Fibroblast of skin of left quadriceps (primary cell): ENCODE measurements at places on chromosomes 5 and 9.

DNA sequence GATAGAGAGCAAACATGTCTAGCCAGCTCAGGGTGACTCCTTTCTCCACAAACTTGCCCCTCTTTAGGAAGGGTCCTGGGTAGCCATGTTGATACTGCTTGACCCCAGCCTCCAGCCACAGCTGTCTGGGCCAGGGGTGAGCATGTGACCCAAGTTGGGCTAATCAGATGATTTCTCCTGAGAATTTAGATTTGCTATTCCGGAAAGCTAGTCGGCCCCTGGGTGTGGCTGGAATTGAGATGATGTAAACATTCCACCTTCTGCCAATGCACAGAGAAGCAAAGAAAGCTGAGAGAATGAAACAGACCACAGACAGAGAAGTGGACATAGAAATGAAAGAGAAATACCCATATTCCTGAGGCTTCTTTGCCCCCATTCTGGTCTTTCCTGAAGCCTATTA is 17.8 kb upstream of the B4GALT1 start:
- no peak for DNase-seq

DNA sequence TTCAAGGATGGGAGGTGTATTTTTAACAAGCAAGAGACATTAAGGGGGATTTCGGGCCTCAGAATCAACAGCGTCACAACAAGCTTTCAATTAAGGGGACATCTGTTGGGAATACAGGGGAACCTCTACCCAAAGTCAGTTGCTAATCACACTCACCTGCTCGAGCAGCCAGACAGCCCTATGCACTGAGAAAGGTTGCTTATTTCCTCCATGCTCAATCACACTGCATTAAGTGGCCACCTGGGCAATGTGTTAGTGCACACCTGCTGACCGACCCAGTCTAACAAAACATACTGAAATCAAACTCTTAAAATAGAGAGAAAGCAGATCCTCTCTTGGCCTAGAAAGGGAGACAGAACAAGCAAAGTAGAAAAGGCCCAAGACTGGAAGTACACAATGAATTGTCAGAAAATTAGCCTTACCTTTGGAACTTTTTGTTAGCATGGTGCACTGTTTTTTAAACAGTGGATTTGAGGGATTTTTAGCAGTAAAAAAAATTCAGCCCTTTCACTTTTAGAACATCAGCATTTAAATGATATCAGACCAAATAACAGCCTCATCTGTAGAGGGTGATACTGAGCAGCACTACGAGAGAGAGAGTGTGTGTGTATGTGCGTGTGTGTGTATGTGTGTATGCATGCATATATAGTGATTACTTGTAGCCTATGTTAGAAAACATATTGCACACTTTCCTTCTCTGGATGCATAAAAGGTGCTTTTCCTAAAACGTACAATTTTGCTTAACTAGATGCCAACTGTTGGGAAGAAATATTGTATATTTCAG is 1118.6 kb upstream of the DMAC1 start:
- DNase-seq, result no peak

- no peak for DNase-seq
Measured at GRCh38 chr5:116076496-116076895, 8.3 kb upstream of the COMMD10 start.

GRCh38 chr9:129362287-129363000 is 184.4 kb upstream of the IER5L start:
- no peak for DNase-seq

DNA sequence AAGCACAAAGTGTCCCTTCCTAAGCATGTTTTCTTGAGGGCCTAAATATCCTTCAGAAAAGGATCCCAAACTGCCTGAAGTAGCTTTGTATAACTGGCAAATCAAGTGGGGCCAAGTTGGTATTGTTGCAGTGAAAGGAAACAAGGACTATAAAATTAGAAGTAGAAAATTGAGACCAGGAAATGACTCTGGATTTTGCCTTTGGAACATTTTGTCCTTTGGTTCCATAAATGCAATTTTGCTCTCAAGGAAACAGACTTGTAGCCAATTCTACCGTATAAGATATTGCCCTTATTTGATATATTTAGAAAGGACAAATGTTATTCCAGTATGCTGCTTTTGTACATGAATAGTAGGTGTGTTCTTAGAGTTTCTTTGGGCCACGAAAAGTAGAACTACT is 34.4 kb downstream of the RABGAP1 start:
- no peak for DNase-seq

DNA sequence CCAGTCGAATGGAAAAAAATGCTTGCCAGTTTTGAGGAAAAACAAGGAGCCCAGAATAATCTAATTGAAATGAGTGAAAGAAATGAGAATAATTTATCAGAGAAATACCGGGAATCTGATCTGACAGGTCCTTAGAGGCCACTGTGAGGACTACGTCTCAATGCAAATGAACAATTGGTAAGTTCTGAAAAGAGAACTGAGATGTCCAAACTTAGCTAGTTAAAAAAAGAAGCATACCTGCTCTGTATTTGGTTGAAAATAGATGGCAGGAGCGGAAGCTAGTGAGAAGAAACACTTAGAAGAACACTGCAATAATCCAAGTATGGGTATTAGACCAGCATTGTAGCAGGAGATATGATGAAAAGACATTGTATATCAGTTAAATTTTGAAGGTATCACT is 161.2 kb downstream of the CDH9 start:
- no peak for DNase-seq

DNA sequence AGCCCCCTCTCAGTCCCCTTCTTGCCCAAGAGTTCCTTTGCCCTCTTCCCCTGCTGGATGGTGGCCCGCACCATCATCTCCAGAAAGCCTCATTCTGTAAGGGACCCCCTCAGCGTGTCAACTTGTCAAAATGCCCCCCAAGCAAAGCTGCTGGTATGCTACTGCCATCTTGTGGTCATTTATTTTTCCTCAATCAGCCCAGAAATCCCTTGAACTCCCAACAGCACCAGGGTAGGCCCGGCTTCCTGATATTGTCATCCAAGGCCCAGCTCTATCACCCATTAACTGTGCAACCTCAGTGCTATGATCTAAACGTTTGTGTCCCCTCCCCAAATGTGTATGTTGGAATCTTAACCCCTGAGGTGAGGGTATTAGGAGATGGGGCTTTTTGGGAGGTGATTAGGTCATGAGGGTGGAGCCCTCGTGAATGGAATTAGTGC is 53.2 kb upstream of the FBXW11 start:
- no peak for DNase-seq

- DNase-seq, result no peak
Measured at GRCh38 chr5:14946815-14947620, 75.4 kb upstream of the ANKH start.

GRCh38 chr5:96645091-96645490 is 17.1 kb upstream of the CAST start:
- DNase-seq, result no peak

DNA sequence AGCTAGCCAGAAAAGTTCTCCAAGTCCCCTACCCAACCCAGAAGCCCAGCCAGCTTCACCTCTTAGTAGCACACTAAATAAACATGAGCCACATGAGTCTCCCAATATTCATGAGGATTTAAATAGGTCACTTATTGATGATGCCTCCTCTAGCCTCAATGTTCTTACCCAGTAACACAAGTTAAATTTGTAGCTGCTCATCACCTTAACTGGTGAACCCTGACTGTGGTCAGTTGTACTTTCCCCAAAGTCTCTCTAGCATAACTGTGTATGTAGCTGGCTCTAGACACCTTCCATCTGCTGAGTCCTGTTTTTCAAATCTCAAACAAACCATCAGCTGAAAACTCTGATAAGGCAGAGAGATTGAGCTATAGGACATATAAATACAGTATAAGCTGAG is 100.3 kb upstream of the ELAVL2 start:
- no peak for DNase-seq

DNA sequence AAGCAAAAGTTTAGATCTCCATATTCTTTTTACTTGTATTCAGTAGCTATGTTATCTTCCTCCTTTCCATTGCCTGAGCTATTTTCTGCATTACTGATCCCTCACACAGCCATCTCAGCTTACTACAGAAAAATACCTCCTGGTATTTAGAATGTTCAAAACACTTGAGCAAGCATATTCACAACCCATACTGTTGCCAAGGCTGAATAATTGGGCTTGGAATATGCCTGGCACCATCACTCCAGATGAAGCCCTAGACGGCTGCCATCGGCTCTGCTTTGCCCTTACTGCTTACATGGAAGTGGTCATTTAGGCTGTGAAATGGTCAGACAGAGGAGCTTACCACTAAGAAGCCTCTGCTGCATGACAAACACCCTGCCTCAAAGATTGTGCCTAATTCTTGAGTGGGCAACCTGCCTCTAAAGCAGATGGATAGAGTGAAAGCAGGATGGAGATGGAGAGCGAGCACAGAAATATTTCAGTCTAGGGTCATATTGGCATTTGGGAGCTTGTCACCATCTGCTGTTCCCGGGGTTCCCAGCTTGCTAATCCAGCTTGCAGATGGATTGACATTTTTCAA is 92.5 kb upstream of the TAS2R1 start:
- no peak for DNase-seq

DNA sequence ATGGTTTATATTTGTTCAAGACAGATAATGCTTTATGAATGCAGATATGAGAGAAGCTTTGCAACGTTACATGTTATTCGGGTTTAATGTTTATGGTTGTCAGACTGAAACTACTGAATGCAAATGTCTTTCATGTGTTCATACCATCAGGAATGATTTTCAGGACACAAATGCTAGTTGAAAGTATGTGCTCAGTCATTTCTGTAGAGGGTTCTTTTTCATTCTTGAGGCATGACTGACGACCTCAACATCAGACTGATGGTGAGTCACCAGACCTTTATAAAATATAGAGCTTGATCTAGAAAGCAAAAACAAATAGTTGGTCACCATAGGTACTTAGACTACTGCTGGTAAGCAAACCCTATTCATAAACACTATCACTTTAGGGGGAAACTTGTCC is 287.3 kb upstream of the NUDT12 start:
- peak; percentile 91 for DNase-seq
